ENCODE measurements at places on chromosomes 12 and 14.

GRCh38 chr14:68471964-68472508 lies 320.8 kb downstream of the ZFP36L1 start:
- DNase-seq = no peak

GRCh38 chr12:115017346-115017745 lies 333.4 kb upstream of the TBX3 start:
- DNase-seq = no peak

DNA sequence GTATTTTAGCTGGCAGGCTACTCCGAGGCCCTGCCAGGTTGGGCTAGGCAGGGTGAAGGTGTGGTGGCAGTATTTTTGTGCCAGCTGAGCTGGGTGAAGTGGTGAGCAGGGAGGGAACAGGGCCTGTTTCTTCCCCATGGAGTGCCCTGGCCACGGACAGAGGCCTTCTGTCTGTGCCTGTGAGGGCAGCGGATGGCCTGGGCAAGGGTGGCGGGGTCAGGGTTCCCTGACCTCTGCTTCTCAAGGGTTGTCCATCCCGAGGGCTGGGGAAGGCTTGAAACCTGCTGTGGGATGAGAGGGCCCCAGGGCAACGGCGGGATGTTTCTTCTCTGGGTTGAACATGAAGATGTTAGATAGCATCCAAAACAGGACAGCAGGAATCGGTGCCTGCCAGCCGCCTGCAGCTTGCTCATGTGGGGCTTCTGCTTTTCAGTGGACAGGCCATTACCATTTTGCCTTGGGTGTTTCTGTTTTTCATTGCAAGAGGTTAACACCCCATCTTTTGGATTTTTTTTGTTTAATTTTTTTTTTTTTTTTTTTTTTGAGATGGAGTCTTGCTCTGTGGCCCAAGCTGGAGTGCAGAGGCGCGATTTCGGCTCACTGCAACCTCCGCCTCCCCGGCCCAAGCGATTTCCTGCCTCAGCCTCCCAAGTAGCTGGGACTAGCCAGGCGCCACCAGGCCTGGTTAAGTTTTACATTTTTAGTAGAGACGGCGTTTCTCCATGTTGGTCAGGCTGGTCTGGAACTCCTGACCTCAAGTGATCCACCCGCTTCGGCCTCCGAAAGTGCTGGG lies 3.3 kb downstream of the MTA1 start:
- DNase-seq = no peak

- no peak for DNase-seq
These were observed 120.9 kb upstream of the GSC start for GRCh38 chr14:94890785-94891184.

DNA sequence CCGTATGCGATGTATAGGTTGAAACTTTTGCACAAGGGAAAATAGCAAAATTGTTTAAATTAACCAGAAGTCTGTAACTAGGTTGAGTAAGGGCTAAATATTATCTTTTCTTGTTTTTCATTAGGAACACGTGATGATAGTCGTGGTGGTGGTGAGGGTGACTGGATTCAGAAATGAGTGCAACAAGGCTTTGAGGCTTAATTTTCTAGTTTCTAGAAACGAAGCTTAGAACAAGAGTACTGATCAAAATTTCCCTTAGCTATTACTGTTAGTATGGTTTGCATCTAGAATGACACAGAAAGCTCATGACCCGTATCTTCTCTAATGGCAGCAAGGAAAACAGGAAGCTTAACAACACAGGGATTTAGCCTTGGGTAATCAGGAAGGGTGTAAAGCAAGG lies 7.0 kb downstream of the SLIRP start:
- peak; percentile 18 for DNase-seq

GRCh38 chr14:82447586-82447985 lies 913.9 kb upstream of the SEL1L start:
- DNase-seq = no peak

GRCh38 chr12:47207340-47207717 lies 127.6 kb upstream of the AMIGO2 start:
- peak; percentile 33 for DNase-seq

GRCh38 chr14:105332350-105332874 lies 17.9 kb downstream of the PACS2 start:
- no peak for DNase-seq

- DNase-seq = no peak
These were observed 255.3 kb downstream of the BMP4 start for GRCh38 chr14:53701108-53701875.

DNA sequence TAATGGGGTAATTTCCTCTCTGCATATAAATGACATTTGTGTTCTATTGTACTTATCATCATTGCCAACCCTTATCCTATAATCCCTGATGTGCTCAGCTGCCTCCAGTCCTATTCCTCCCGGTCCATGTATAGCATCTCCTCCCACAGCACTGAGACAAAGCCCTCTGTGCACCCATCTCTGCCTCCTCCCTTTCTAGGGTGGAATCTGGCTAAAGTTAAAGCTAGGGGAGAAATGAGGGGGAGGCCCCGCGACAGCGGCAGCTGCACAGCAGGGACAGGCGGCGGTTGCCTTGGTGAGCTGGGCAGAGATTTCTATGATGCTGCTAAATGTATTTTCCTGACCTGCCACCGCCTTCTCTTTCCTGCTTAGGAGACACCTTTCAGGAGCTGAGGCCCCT lies 12.8 kb upstream of the ZDHHC22 start:
- DNase-seq = no peak

- DNase-seq = no peak
These were observed 879 bp upstream of the HSPB8 start for GRCh38 chr12:119177724-119178380.

- no peak for DNase-seq
These were observed 341.4 kb downstream of the BMP4 start for GRCh38 chr14:53615252-53615651.

- DNase-seq = no peak
These were observed 11.0 kb downstream of the GPR135 start for GRCh38 chr14:59454139-59454538.

GRCh38 chr12:2288471-2288870 lies 235.7 kb downstream of the CACNA1C start:
- DNase-seq = no peak

DNA sequence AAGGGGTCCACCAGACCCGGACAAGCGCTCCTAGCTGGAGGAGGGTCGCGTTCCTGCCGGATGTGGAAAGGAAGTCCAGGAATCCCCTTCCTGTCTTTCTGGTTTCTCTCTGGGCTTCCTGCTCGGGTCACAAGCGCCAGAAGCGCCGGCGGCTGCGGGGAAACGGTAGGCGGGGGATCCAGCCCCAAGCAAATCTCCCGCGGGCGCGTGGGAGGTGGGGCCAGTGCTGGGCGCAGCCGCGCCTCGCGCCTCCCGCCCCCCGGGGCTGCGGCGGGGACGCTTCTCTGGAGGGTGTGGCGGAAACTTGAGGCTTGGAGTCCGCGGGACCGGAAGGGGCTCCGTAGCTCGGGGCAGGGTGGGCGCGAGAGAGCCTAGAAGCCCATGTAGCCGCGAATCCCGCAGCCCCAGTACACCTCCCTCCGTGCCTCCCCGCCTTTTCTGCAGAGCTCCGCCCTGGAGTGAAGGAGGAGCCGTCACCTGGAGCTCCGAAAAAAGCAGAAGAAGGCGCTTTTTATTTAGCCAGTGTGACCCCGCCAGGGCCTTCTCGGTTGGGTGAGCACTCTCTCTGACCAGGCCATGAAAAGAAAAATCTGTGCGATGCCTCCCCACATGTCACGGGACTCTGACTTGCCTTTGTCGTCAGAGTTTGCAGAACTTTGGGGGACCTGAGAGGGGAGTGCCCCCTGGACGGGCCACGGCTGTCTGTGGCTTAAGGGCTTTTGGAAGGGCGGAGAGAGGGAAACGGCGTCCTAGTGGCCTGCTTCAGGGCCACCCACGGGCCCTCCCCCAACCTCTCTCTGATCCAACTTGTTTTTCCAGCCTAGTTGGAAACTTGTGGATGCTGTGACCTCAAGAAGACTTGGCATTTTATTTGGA lies 21.4 kb upstream of the CLEC2D start:
- DNase-seq = peak; percentile 90

DNA sequence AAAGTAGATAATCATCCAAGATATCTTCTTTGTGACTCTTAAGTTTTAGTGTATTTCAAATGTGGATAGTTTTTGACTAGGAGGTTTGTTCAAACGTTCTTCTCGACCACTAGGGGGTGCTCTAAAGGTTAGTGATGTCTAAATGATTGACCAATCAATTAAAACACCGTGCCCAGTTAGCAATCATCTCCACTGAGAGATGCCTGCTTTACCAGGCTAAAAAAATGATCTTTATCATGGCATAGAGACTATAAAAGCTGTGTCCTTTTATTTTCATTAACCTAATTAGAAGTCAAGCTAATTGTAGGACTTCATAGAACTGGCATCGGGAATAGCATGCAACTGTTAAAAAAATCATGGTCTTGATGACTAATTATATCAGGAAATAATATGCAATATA lies 153.9 kb downstream of the PRKCH start:
- DNase-seq = no peak

GRCh38 chr14:74879427-74880182 lies 2.1 kb upstream of the DLST start:
- DNase-seq = no peak

- DNase-seq = no peak
These were observed 2.0 kb upstream of the CD4 start for GRCh38 chr12:6787309-6787708.

GRCh38 chr12:6091786-6092566 lies 32.5 kb downstream of the VWF start:
- DNase-seq = no peak

- no peak for DNase-seq
These were observed 39.9 kb downstream of the TMEM132D start for GRCh38 chr12:129863938-129864337.

DNA sequence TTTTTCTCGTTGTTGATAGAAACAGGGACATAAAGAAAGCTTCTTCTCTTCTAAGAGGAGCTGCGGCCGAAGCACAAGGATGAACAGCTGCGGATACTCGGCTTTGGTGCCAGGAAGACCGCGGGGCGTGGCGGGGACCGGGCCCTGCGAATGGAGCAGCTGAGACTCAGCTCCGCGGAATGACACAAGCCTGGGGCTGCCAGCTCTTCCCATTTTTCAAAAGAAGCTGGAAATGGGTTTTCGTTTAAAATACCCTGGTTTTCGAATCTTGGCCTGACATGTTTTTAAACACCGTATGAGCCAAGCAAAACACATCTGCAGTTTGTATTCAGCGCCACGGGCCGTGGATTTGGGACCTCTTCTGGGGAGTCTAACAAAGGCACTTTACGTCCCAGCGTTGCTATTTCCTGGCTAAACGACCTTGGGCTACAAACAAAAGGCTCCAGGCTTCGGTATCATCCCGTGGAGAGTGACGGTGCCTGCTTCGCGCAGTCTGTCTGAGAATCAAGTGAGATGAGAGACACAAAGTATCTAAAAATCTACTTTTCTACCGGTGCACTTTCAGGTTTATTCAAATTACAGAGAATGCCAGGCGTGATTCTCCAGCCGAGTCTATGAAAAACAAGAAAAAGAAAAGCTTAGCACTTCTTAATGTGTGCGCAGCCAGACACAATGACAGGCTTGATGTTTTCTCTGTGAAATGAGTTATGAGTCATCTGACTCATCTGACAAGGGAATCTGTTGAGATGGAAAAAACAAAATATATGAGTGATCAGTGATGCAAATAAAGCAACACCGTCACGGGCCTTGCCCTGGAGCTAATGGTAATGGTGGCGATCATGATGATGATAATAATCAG lies 114.0 kb upstream of the TMEM132D start:
- DNase-seq = no peak

GRCh38 chr12:65823513-65824375 lies 539 bp upstream of the HMGA2 start:
- DNase-seq = no peak

DNA sequence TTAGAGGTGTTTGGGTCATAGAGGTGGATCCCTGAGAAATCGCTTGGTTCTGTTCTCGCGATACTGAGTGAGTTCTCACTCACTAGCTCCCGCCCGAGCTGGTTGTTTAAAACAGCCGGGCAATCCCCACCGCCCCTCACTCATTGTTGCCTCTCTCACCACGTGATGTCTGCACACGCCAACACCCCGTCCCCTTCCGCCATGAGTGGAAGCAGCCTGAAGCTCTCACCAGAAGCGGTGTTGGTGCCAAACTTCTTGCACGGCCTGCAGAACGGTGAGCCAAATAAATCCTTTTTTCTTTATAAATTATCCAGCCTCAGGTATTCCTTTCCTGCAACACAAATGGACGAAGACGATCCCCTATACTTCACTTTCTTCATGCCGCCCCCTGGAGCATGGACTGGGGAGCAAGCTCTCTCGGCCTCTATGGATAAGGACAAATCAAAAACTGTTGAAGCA lies 45.4 kb upstream of the CCND2 start:
- DNase-seq = no peak

DNA sequence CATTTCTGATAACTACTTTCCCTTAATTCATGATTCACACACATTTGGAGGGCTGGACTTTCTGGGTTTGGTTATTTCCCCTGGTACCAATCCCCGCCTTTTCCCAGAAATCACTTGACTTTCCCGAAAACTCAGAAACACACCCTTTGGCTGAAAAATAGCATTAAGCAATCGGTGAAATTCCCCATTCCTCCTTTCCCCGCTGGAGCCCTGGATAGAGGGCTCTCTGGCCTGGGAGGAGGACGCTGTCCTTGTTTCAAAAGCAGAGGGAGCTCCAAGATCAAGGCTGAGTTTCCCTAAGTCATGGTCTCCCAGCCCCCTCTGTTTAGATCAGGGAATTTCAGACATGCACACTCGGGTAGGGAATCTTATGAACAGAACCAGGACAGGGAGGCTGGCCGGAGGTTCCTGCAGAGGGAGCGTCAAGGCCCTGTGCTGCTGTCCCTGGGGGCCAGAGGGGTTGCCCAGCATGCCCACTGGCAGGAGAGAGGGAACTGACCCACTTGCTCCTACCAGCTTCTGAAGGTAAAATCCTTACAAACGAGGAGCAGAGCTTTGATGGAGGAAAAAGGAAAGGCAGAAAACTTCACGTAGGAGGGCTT lies at the start of gene C1S:
Gene C1S, plus strand, starts transcription at position 366 of the 602 bp plus-strand sequence. CDS start 1,195 bp downstream, outside the sequence.
- DNase-seq = no peak

- no peak for DNase-seq
These were observed 169.9 kb downstream of the DYRK2 start for GRCh38 chr12:67818459-67818903.

DNA sequence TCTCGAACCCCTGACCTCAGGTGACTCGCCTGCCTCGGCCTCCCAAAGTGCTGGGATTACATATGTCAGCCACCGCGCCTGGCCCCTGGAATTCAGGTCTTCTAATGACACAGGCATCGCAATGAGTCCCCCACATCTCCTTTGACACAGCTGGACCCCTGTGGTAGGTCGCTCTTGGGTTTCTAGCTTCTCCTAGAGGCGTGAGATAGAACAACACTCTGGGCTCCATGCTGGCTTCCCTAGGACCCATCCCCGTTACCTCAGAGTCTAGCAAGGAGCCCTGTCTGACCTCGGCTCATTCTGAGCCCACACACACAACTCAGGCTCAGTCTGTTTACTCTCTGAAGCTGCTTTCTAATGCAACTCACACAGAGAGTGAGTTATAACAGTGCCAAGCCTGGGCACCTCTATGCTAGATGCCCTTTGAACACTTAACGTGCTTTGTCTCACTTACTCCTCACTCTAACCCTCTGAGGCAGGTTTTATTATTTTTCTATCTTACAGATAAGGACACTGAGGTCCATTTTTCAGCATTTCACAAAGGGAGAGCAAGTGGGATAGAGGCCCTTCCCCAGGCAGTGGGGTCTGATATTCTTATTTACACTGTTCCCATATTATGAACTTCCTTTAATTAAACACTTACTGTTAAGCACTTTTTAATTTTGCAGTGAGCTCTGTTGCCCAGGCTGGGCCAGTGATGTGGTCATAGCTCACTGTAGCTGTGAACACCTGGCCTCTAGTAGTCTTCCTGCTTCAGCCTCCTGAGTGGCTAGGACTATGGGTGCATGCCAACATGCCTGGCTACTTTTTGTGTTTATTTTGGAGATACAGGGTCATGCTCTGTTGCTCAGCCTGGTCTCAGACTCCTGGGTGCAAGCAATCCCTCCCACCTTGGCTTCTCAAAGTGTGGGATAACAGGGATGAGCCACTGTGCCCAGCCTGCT lies 40.6 kb upstream of the RBM19 start:
- DNase-seq = no peak
